ENCODE measurements at places on chromosomes 13 and 19. TPM values are rescaled to one million over a fixed set of nuclear protein-coding genes. Genes with fewer than 3 reads are reported as not detected.
A peak's percentile ranks its signal among the peaks of the same experiment; 100 is the strongest.

LRRC8E gene
- total RNA-seq = not detected

DNA sequence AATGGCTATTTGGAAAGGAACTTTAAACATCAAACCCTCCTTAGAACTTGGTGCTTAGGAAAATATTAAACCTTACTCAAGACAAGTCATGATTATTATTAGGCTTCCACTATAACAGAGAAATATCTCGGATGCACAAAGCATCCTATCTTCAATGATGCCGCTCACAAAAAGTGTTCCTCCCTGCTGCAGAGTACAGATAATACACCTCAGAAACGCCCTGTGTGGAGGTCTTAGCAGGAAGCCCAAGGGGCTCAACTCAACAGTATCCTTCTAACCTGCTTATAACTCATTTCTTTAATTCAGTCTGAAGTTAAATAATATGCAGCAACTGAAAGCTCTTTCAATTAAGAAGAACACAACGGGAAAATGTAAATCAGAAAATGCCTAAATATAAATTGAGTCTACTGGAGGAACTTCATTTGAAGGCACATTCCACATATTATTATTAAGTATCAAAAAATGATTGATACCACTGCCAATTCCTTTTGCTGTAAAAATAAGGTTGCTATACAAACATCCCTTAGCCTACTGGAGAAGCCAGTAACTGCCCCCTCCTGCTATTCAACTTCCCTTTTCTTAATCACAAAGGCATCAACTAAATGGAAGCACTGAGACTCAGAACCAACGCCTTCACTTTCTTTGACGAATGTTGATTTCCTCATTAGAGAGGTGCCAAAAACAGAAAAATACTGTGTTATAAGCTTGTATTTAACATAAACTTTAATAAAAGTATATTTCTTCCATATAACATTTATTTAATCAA lies 12.0 kb downstream of the ELF1 start:
- H3K4me3 ChIP-seq = peak overlapping the region; percentile 35
- DNase-seq = no peak
- peak overlapping the region; percentile 67 for H3K27ac ChIP-seq
- H3K4me1 ChIP-seq = peaks cover 70% of the 10 kb centered on the region

DNA sequence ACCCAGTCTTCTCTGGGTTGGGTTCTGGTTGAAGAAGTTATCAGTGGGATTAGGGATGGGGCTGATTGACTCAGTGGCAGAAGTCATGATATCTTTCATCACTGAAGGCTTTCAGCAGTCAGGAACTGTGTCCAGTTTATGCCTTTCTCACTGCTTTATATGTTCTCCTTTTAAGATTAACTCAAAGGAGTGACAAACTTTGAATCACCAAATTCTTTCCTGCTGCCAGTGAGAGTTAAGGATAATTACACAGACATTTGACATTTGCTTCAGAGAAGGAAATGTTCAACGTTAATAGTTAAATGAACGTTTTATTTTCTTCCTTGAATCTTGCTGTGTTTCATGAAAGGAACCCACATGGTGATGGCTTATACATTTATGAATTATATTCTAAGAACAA lies 41.0 kb upstream of the CNMD start:
- no peak overlapping the region for H3K27ac ChIP-seq
- no peak for DNase-seq
- no peak overlapping the region for H3K4me3 ChIP-seq
- H3K36me3 ChIP-seq = no peaks in the 10 kb centered on the region

ZNF540 gene
- total RNA-seq = 22.7 TPM

ZNF844 gene
- total RNA-seq = 20.9 TPM

PTGER1 gene
- total RNA-seq = not detected

GRCh38 chr19:5292453-5292821 lies 48.2 kb downstream of the PTPRS start:
- peaks cover 6% of the 10 kb centered on the region for H3K4me1 ChIP-seq
- DNase-seq = no peak
- no peak overlapping the region for H3K27ac ChIP-seq
- H3K27me3 ChIP-seq = no peaks in the 10 kb centered on the region
- H3K36me3 ChIP-seq = no peaks in the 10 kb centered on the region
